Aorta (tissue), 5 donors: ENCODE measurements at places on chromosomes 11 and 22.

- DNase-seq: peak; percentile 72
Measured at GRCh38 chr22:47043835-47044721, 281.6 kb downstream of the TBC1D22A start.

DNA sequence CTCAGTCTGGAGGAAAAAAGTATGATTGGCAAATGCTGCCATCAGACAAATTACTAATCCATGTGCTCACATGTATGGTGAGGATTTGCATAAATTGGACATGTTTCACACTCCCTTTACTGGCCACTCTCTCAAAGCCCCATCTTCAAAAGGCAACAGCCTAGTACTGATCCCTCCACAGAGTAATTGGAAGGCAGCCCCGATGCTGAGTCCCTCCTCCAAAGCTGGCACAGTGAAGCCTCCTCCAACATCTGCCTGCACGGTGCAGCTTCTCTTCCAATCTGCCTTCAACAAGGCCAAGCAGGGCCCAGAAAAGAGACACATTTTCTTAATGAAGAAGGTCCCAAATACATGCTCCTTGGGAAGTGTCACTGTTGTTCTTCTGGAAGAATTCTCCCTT lies 350.6 kb downstream of the OPCML start:
- no peak for DNase-seq

DNA sequence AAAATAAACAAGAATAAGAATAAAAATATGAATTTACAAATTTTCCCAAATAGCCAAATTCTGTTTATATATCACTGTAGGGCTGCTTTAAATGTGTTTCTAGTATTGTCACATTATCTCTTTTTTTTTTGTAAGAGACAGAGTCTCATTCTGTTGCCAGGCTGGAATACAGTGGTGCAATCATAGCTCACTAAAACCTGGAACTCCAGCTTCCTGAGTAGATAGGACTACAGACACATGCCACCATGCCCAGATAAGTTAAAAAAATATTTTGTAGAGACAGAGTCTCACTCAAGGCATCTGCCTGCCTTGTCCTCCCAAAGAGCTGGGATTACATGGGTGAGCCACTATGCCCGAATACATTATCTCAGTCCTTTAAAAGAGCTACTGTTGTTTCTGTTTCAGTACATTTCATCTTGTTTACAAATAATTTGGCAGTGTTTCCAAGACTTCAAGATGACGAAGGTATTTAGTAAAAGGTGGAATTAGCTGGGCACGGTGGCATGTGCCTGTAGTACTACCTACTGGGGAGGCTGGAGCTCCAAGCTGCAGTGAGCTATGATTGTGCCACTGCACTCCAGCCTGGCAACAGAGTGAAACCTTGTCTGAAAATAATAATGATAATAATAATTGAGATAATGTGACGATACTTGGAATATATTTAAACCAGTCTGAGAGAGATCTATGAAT lies 6.0 kb downstream of the FOLH1 start:
- DNase-seq: no peak

DNA sequence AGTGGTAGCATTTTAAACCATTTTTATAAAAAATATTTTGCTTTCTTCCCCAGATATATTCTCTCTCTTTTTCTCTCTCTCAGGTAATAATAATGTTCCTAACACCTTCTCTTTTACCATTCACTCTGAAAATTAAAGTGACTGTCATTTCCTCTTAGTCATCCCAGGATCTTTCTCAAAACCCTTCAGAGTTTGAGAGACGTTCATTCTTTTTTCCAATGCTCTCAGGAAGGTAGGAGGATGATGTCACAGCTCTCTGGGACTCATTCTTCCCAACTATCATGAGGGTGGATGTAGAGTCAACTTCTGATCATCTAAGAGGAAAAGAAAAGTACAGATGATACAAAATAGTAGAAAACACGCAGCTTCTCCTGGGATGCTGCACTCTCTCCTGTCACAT lies 60.2 kb upstream of the CRTAM start:
- DNase-seq: no peak

DNA sequence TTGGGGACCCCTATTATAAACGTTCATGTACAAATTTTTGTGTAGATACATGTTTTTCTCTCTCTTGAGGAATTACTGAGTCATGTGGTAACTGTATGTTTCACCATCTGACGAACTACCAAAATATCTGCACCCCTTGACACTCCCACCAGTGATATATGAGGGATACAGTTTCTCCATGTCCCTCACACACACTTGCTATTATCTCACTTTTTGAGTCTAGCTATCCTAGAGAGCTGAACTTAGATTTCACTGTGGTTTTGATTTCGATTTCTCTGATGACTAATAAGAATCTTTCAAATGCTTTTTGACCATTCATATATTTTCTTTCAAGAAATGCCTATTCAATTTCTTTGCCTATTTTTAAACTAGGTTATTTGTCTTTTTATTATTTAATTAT lies 200.2 kb downstream of the PGR start:
- no peak for DNase-seq

- peak; percentile 72 for DNase-seq
Measured at GRCh38 chr22:39318507-39319283, 728 bp downstream of the RPL3 start.

- no peak for DNase-seq
Measured at GRCh38 chr11:103936059-103936458, 100.4 kb upstream of the DDI1 start.
